ENCODE measurements at places on chromosomes 13 and 19.

GRCh38 chr19:53394522-53394973, 401 bp upstream of the ZNF765 start:
- no peak for DNase-seq

GRCh38 chr13:86397635-86398034, 598.4 kb upstream of the SLITRK6 start:
- DNase-seq, result no peak

DNA sequence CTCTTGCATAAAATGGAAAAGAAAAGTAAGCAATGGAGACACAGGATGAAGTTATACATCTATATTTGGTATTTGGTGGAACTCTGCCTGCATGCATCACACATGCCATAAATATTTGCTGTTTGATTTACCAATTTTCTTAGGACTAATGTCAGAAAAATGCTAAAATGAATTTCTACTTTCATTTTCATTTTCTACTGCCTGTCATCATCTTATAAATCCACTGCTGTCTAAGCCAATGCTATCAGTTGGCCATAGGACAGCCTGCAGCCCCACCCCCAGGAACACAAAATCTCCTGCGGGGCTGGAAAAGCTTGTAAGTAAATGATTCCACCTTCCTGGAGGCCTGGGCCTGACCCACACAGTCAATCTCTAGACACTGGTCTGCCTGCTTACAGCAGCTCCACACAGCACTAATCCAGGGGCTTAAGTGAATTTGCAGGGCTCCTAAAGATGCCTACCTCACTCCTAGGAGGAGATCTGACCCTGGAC, 122.0 kb downstream of the ENOX1 start:
- DNase-seq, result no peak

DNA sequence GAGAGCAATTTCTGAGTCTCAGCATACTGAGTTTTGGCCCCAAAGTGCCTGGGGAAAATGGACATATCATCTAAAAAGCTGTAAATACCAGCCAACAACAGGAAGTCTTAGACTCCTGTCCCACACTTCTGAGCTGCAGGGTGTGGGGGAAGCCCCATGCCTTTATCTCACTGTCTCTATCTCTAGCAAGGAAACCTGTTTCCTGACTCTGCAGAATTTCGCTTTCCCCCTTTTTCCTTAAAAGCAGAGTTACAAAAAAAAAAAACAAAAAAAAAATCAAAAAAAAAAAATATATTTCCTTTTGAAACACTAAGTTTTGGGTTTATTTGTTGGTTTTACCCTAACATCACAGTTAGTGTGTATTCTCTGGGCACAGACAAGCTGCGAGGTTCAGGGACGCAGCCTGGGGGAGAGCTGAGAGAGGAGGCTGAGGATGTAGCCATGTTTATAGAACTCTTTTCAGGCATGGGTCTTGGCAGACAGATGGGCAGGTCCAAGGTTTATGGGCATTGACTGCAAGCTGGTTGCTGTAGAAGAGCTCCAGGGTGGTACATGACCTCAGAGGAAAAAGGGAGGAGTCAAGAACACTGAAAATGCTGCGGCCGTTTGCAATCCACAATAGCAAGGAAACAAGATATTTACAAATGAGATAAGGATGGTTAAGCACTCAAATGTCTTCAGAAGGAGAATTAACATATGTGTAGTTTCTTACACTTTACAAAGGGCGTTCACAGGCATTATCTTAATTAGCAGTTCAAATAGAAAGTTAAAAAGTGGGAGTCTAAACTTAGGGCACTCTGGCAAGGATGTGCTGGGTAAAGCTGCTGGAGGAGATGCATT, 4.9 kb downstream of the MBNL2 start:
- DNase-seq, result no peak

GRCh38 chr19:48308631-48309586, 16.4 kb upstream of the EMP3 start:
- DNase-seq, result no peak

- DNase-seq, result no peak
Measured at GRCh38 chr19:50238043-50238442, 34.6 kb downstream of the MYH14 start.

DNA sequence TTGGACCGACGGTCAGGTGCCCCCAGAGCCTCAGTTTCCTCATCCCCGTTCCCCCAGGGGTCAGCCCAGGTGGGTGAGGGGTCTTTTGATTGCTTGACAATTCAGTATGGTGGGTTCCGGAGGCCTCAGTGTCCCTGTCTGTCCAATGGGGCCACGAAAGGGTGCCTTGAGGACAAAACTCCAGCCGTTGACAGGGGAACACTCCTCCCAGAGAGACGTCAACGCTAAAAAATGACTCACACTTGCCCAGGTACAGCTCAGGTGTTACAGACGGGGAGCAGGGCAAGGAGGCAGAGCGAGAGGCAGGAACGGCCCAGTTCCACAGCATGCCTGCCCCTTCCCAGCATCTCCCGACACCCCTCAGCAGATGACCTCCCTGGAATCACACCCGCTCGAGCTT, 1.8 kb downstream of the TNFAIP8L1 start:
- DNase-seq, result no peak

DNA sequence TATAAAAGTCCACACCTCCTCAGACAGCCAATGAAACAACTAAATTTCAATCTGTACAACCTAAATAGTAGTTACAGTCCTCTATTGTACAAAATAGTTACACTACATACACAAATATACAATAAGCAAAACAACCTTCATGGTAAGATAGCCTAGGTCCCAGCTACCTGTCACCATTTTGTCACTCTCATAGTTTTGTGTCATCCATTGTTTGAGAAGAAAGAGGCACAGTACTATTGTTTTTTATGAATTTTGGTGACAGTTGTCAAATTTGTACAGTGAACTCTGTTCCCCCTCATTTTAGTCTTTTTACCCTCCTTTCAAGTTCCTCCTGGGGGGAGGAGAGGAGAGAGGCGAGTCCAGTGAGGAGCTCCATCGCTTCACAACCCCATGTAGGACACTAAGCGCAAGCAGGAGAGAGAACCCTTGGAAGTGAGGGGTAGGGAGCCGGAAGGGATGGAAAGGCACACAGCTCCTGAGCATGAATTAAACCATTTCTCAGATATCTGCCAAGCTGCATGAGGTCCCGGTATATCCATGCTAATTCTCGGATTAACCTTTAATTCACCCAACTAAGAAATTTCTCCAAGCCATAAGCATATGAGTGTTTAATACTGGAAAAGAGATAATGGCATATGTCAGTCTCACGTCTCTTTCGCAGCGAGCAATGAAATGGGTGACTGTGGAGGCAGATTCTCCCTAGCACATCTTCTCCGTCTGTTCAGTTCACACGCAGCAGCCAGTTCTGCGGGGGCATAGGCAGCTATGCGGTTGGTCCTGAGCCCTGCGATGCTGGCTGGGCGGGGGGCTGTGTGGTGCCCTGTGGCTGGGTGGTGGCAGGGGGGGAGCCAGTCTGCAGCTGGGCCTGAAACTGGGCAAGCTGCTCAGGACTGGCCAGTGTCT, 60.5 kb downstream of the SERP2 start:
- DNase-seq, result no peak

DNA sequence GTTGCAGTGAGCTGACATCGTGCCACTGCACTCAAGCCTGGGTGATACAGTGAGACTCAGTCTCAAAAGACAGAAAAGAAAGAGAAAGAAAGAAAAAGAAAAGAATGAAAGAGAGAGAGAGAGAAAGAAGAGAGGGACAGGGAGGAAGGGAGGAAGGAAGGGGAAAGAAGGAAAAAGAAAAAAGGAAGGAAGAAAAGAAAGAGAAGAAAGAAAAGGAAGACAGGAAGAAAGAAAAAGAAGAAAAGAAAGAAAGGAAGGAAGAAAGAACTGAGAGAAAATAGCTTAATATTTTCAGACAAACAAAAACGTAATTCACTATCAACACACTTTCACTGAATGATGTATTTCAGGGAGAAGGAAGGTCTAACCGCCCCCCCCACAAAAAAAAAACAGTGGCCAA, 39.3 kb downstream of the ESD start:
- DNase-seq, result no peak

DNA sequence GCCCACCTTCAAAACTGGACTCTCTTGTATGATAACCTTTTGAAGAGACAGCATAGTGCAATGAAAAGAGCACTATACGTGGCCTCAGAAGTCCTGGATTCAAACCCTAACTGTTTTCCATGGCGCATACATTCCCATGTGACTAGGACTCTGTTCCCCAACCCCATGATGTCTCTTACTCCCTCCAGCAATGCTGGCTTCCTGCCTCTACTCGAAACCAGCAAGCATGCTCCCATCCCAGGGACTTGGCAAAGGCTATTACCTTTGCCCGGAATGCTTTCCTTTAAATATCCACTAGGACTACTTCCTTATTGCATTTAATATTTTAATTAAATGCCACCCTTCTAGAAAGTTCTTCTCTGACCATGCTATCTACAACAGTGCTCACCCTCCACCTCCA, 75.1 kb downstream of the CYSLTR2 start:
- DNase-seq, result no peak

DNA sequence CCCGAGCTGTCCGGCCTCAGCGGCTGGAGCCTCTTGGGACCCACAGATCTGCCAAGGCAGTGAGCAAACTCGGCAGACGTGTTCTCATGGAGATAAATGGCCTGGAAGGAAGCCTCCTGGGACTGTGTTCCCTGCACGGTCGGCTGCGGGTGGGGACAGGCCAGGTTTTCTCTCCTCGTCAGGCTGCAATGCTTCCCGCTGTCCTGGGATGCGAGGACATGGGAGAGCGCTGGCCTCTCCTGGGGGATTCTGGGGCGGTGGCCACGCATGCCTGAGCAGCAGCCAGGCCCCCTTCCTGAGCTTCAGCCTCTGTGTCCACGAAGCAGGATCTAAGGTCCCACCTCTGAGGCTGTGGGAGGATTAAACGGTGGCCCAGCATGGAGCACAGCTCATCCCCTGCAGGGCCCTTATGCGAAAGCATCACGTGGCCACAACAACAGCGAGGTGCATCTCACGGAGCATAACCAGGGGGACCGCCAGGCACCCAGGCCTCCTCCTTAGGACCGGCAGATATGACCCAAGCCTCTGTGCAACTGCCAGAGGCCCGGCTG, 21.2 kb upstream of the C13orf46 start:
- no peak for DNase-seq

- DNase-seq, result no peak
Measured at GRCh38 chr19:35216833-35217648, 11.5 kb downstream of the FAM187B start.
